Vagina (tissue), 2 donors: ENCODE measurements at places on chromosomes 2 and 18. TPM values are rescaled to one million over a fixed set of nuclear protein-coding genes. Genes with fewer than 3 reads are reported as not detected.

- H3K27ac ChIP-seq, result no peak overlapping the region
- H3K36me3 ChIP-seq, result no peaks in the 10 kb centered on the region
- H3K4me1 ChIP-seq, result no peaks in the 10 kb centered on the region
- no peak for DNase-seq
- no peak overlapping the region for H3K4me3 ChIP-seq
- no peaks in the 10 kb centered on the region for H3K27me3 ChIP-seq
Observed at GRCh38 chr2:209331291-209331844, 92.5 kb upstream of the MAP2 start.

Gene STK11IP
- total RNA-seq, result 11.3 TPM

GRCh38 chr2:43984533-43984932 lies 11.3 kb downstream of the LRPPRC start:
- H3K27ac ChIP-seq, result no peak overlapping the region
- no peaks in the 10 kb centered on the region for H3K36me3 ChIP-seq
- no peak for DNase-seq
- H3K4me1 ChIP-seq, result no peaks in the 10 kb centered on the region

Gene CD28
- total RNA-seq, result 2.7 TPM

GRCh38 chr18:22322243-22322691 lies 95.4 kb downstream of the CTAGE1 start:
- H3K4me3 ChIP-seq, result no peak overlapping the region
- H3K27ac ChIP-seq, result no peak overlapping the region
- DNase-seq, result no peak
- peaks cover 9% of the 10 kb centered on the region for H3K4me1 ChIP-seq
- H3K27me3 ChIP-seq, result no peaks in the 10 kb centered on the region

Gene FLACC1
- 0.74 TPM for total RNA-seq

GRCh38 chr2:239985356-239985755 lies 39.8 kb downstream of the NDUFA10 start:
- DNase-seq, result no peak
- H3K4me1 ChIP-seq, result no peaks in the 10 kb centered on the region
- no peak overlapping the region for H3K4me3 ChIP-seq
- H3K36me3 ChIP-seq, result no peaks in the 10 kb centered on the region
- no peaks in the 10 kb centered on the region for H3K27me3 ChIP-seq
- H3K27ac ChIP-seq, result no peak overlapping the region

GRCh38 chr2:170530284-170530745 lies 184.8 kb upstream of the SP5 start:
- no peak for DNase-seq
- no peaks in the 10 kb centered on the region for H3K36me3 ChIP-seq
- peak overlapping the region; percentile 31 for H3K27ac ChIP-seq
